ENCODE measurements at places on chromosomes 4 and X.

DNA sequence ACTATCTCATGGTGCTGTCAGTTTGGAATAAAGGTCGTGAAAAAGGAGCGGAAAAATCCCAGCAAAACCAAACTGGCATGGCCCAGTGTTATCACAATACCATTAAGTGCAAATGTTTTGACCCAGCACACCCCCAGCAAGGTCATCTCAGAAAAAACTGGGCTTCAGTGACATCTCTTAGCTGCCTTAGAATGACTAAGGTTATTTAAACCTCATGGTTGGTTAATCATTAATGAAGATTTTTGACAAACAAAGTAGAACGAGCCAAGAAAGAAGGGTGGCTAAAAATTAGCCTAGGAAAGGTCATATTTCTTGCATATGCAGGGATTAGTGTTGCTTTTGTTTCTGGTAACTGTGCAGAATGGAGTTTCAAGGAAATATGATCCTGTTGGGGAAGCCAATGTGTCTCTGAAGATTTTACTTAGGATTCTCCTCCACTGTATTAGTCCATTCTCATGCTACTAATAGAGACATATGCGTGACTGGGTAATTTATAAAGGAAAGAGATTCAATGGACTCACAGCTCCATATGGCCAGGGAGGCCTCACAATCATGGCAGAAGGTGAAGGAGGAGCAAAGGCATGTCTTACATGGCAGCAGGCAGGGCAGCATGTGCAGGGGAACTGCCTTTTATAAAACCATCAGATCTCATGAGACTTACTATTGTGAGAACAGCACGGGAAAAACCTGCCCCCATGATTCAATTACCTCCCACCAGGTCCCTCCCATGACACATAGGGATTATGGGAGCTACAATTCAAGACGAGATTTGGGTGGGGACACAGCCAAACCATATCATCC is 83.5 kb downstream of the CHRNA9 start:
- no peak for DNase-seq

GRCh38 chr4:105462576-105462975 is 11.3 kb downstream of the PPA2 start:
- DNase-seq: no peak

DNA sequence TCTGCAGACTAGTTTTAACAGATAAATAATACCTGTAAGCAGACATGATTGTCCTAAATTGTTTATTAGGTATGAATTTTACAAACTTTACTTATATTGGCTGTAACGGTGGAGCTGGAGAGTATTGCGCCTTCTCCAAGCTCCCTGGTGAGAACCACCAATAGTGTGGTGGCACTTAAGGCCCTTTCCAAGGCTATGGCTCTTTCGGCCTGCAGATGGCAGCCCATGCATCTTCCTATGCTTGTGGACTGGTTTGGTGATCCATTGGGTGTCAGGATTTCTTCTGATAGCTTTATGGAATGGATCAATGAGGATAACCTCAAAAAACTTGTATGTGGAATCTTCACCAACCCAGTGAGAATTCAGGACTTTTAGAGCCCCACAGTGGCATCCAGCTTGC is 7.8 kb downstream of the LARP1B start:
- no peak for DNase-seq

DNA sequence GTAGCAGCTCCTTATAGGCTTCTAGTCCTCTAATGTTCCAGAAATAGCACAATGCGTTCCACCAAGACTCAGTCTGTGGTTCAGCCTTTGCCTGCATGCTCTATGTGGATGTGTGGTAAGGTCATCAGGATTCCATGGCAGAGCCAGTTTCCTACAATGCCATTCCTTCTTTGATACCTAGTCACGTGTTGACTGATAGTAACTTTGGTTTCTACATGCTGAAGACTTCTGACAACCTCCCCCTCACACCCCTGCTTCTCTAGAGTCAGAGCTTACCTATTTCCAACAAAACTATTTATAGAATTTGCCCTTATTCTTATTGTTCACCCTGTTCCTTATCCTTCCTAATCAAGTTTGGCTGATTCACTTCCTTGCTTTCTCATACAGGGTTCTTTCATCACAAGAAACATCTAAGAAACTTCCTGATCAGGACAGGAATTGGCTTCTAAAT is 81.1 kb downstream of the CT47B1 start:
- DNase-seq: no peak

GRCh38 chr4:183098723-183099536 is at the start of gene WWC2:
Gene WWC2 (plus strand): TSS chr4:183099257. CDS start chr4:183099492, 235 bp downstream.
- peak; percentile 85 for DNase-seq

DNA sequence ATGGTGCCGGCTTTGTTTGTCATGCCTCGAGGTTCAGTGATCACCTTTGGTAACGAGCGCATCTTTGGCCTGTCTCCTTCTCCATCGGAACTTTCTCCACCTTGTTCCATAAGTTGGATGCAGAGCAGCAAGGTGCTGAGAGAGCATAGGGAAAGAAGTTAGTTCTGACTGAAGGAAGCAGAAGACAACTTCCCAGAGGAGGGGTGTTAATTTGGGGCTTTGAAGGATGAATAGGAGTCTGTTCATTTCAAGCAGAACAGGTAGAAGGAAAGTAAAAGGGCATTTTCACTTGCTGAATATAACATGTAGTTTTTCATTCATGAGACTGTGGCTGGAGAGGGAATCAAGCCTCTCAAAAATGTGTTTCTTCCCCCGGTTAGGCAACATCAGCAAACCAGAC is 232.0 kb upstream of the PSAPL1 start:
- no peak for DNase-seq

DNA sequence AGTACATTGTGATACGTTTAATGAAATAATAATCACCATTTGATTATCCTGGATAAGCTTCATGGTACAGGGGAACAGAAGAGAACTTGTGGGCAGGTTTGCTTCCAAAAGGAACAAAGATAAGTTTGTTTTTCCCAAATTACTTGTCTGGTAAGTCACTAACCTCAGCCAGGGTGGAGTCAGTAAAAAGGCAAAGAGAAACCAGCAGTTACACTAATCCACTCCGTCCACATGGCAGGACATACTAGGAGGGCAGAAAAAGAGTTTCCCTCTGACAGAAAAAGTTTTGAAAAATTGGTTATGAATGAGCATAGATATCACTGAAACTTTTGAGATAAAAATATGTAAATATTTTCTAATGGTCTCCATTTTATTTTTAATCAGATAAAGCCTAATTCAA is 285.9 kb downstream of the IL15 start:
- no peak for DNase-seq

GRCh38 chr4:141388481-141388880 is 167.8 kb downstream of the ZNF330 start:
- no peak for DNase-seq

DNA sequence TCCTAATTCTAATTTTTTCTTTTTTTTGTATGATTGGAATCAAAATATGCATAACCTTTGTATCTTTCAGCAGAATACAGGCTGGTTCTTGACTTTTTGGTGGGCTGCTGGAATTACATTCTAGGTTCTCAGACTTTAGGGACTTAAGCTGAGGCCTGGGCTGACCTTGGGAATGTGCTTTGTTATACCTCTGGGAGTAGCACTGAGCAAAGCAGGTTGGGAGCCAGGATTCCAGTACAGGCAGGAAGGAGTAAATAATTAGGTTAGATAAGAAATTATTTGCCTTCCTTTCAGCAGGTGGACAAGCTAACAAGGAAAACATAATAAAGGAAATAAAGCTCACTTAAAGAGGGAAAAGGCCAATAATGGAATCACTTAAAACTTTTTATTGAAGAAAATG is 49.9 kb upstream of the SLC4A4 start:
- no peak for DNase-seq

- DNase-seq: peak; percentile 73
Observed at GRCh38 chr4:723751-724530, 18.3 kb downstream of the PCGF3 start.

DNA sequence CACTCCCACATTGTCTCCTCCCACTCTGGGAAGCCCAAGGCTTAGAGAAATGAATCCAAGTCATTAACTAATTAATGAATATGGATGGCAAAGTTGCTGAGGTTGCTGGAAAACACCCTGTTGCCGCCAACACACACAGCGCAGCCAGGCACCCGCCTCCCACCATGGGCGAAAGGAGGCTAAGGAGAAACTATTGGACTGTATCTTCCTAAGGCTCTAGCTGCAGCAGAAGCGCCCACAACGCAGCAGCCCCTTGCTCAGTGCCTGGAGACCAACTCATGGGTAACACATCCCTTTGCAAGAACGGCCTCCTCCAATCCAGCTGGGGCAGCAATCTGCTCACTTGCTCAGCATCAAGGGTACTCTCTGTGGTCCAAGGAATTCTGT is 34.2 kb downstream of the TSC22D3 start:
- no peak for DNase-seq

GRCh38 chr4:102610476-102610875 is 109.3 kb downstream of the NFKB1 start:
- DNase-seq: peak; percentile 41

DNA sequence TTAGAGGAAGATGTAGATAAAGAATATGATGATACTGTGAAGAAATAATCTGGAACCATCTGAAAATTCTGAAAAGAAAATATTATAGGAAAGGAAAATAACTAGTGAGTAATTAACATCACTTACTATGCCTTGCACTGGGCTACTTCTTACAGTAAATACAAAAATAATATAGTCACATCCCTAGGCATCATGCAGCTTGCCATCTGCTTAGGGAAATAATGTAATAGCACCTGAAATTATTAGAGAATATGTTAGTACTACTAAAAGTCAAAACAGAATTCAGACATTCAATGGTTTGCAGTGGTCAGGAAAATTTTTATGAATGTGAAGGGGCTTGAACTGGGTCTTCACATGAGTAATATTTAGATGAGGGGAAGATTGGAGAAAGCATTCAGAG is 272.2 kb upstream of the EMCN start:
- no peak for DNase-seq

- no peak for DNase-seq
Observed at GRCh38 chrX:131617182-131617581, 73.3 kb downstream of the OR13H1 start.

GRCh38 chr4:35933901-35934300 is 310.4 kb downstream of the ARAP2 start:
- DNase-seq: no peak

DNA sequence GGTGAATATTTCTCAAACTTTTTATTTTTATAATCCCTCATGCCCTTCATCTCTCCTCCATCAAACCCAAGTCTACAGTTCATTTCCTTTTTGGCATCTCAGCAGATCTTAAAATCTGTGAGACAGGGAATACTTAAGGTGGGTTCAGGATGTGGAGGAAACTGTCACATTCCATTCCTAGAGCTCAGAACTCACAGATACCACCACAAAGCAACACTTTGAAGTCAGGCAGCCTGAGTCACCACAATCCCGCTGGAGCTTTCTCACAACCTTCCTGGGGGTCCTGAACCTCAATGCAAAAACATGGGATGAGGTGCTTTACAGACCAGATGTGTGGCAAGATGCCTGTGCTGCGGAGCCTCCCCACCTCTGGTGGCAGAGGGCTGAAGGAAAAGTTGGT is 63.2 kb downstream of the HHIP start:
- DNase-seq: no peak

GRCh38 chrX:108415146-108415545 is 23.1 kb downstream of the COL4A6 start:
- no peak for DNase-seq

DNA sequence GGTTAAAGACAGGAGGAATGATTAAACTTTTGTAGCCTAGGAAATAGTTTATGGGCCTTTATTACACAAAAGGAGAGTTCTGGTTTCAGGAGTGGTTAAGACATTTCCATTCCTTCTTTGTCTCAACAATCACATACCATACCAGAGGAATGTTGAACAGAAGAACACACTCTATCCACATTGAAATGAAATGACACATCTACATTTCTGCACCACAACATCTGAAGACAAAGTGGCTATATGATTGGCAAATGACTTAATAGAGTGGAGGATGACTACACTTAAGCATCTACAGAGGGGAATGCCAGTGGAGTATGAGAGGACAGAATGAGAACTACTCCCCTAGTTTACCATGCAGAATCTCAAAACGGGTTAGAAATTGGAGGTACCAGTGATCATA is 8.0 kb downstream of the CYP2U1 start:
- no peak for DNase-seq

GRCh38 chr4:138241281-138242075 is 671 bp downstream of the SLC7A11 start:
- peak; percentile 23 for DNase-seq

GRCh38 chr4:147110473-147111367 is 165.1 kb upstream of the TTC29 start:
- no peak for DNase-seq

DNA sequence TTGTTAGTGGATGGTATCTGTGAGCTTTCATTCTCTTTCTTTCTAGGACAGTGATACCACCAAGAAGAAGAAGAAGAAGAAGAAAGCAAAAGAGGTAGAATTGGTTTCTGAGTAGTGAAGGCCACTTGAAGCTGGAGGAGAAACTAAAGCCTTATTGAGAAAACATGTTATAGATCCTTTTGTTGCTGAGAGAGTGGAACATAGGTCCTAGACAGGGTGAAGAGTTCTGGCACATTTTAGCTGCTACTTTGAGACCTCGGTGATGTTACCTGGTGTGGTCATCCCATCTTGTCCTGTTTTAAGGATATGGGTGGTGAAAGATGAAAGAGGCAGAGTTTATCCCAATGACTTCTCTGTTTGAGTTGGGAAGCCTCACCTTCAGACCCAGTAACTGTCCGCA is 14.1 kb downstream of the DKC1 start:
- DNase-seq: no peak

- DNase-seq: no peak
Observed at GRCh38 chrX:143615851-143616250, 20.1 kb downstream of the SLITRK4 start.

- DNase-seq: no peak
Observed at GRCh38 chrX:85963736-85964135, 83.6 kb downstream of the CHM start.

- DNase-seq: no peak
Observed at GRCh38 chr4:160213366-160213765, 1110.5 kb downstream of the RAPGEF2 start.

- DNase-seq: no peak
Observed at GRCh38 chrX:63869506-63869905, 84.5 kb upstream of the ARHGEF9 start.

- DNase-seq: no peak
Observed at GRCh38 chrX:37904833-37905232, 57.5 kb upstream of the DYNLT3 start.

- peak; percentile 72 for DNase-seq
Observed at GRCh38 chrX:74015379-74016019, 288.5 kb upstream of the ZCCHC13 start.

DNA sequence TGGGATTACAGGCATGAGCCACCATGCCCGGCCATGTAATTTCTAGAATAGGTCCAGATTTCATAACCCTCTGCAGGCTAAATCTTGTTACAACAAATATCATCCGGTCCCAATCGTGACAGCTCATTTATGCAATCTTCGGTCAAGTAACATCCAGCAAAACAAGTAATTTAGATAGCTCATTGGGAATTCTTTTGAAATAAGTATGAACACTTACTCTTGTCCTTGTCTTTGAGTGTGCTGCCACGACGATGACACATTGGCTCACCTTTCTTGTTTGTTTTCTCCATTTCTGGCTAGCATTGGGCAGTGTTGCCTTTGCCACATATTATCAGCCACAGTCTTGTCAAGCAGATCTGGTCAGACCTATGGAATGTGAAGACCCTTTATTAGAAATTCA is 92.0 kb downstream of the PHEX start:
- DNase-seq: no peak

All from left colon (tissue), 2 donors.